ENCODE measurements at places on chromosomes 7 and 10.
A peak's percentile ranks its signal among the peaks of the same experiment; 100 is the strongest.

GRCh38 chr10:36383349-36383748 is 741.3 kb upstream of the FZD8 start:
- DNase-seq: no peak

DNA sequence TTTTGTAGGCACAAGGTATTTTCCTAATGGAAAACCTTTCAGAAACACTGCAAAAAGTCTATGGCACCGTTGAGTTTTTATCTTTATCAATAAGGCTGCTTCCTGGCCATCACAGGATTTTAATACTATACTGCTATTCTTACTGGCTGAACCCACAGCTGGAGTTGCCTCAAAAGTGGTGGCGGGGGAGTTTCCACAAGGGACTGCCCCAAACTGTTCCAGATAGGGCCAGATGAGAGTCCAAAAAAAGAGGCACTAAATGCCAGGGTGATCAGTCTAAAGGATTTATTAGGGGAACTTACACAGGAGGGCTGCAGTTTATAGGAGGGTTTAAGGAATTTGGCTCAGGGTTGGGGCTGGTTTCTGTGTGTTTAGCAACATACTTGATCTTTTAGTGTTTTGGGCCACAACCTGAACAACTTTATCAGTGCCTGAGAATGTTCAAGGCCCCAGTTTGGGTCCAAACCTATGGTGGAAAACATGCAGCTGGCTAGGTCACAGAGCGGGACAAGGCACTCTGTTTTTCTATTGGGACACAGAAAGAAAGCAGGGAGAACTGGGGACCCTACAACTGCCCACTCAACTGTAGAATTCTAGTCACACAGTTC is 41.4 kb downstream of the STAM start:
- DNase-seq: peak; percentile 9

DNA sequence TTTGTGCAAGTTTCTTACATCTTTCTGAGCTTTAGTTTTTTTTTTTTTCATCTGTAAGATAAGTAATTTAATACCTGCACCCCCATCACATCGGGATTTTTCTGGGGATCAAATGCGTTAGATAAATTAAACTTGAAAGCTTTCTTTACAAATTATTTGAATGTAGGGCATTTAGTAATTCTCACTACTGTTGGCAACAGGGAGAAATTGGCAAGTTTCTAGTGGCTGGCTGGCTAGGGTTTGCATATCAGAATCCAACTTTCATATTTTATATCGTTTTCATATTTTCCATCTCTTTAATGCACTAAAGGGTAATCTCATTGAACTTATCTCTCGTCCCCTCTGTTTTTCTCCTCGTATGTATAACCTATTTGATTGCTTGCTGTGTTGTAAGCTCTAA is 412.9 kb downstream of the GALNT17 start:
- DNase-seq: no peak

DNA sequence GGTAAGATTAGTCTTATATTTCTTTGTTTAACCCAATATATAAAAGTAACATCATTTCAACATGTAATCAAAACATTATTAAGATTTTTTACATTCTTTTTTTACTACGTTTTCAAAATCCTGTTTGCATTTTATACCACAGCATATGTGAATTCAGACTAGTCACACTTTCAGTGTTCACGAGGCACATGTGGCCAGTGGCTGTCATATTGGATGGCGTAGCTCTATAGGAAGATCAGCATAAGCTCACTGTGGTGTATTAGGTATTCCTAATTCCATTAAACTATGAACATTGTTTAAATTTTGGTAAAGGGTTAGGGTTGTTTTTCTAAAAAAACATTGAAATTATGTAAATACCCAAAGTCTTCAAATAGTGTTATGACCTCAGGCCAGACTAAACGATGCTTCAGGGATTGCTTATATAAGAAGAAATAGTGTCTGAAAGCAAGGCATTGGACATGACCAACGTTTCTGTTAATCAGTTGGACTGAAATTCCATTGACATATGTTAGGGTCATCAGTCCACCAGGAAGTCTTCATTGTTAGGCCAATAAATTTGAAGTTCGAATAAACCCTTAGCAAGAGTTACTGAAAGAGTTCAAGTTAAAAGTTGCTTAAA is 97.0 kb downstream of the BICC1 start:
- no peak for DNase-seq

DNA sequence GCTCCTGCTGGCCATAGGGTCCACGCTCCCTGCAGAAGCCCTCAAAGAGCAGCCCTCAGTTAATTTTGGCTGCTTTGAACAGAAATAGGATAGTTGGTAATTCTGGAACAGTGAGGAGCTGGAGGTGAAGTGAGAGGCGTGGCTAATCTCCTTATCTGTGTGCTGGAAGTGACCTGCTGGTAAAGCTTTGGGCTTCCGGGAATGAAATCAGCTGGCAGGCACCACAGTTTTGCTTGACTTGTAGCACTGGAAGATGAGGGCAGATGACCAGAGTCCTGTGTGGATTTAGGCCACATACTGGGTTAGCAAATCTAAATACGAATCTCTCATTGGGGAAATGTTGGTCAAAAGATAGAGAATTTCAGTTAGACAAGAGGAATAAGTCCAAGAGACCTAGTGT is 10.2 kb downstream of the ATP6V0E2 start:
- no peak for DNase-seq

DNA sequence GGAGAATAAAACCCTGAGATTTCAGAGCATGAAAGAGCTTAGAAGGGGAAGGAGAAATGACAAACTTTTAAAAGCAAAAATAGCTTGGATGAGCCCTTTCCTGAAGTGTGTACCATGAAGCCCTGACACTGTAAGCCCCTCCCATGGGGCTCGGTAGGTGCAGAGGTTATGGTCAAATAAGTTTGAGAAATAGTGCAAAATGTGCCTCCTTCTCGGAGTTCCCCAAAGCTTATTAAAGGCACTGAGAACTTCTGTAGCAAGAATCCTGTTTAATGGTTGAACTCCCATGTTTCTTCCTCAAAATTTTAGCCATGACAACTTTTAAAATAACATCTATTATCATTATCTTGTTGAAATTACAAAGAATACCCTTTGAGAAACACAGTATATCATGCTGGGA is 10.5 kb upstream of the HYCC1 start:
- DNase-seq: no peak

DNA sequence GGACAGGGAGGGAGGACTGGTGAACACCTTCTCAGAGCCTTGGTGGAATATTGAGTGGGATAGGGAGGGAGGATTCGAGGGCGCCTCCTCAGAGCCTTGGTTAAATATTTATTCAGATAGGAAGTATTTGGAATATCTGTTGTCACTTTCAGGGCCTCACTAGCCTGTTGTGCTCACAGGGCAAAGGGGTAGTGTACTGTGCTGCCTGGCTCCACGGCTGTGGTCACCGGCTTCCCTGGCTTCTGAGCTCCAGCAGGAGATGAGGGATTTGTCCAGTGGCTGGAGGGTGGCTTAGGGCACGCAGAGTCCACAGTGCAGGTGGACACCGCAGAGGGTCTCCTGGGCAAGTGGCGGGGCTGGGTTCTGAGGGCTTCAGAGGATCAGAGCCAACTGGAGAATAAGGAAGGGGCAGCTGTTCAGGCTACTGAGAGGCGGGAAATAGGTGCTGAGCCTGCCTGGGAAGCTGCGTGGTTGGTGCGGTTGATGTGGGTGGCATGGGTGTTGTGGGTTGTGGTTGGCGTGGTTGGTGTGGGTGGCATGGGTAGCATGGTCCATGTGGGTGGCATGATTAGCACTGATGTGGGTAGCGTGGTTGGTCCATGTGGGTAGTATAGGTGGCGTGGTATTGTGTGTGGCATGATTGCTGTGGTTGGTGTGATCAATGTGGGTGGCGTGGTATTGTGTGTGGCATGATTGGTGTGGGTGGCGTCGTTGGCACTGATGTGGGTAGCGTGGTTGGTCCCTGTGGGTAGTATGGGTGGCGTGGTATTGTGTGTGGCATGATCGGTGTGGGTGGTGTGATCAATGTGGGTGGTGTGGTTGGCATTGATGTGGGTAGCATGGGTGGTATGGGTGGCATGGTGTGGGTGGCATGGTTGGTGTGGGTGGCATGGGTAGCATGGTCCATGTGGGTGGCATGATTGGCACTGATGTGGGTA is 16.7 kb downstream of the INPP5A start:
- DNase-seq: peak; percentile 32

DNA sequence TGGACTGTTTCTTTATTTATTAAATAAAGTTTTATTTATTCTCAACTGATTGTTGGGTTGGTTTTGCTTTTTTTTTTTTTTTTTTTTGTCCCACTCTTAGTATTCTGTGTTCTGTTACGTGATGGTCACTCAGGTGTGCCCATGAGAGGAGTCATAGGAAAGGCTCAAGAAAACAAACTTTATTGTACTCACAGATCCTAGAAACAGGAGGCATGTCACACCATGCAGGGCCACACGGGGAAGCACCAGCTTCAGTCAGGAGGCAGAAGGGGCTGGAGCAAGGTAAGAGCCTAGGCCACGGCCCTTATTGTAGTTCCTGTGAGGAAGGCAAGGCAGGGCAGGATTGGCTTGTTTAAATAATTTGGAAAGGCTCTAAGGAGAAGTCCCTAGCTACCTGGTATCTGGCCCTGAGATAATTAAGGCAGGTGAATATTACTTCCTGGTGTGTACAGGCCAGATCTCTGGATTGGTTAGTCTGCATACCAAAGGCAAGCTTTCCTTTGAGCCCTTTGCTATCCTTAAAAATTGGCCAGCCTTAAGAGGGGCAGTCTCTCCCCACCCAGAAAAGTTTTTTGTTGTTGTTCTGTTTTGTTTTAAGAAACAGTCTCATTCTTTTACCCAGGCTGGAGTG is 8.3 kb downstream of the ATOH7 start:
- no peak for DNase-seq

GRCh38 chr10:97999066-97999922 is 31.1 kb downstream of the CRTAC1 start:
- DNase-seq: no peak

DNA sequence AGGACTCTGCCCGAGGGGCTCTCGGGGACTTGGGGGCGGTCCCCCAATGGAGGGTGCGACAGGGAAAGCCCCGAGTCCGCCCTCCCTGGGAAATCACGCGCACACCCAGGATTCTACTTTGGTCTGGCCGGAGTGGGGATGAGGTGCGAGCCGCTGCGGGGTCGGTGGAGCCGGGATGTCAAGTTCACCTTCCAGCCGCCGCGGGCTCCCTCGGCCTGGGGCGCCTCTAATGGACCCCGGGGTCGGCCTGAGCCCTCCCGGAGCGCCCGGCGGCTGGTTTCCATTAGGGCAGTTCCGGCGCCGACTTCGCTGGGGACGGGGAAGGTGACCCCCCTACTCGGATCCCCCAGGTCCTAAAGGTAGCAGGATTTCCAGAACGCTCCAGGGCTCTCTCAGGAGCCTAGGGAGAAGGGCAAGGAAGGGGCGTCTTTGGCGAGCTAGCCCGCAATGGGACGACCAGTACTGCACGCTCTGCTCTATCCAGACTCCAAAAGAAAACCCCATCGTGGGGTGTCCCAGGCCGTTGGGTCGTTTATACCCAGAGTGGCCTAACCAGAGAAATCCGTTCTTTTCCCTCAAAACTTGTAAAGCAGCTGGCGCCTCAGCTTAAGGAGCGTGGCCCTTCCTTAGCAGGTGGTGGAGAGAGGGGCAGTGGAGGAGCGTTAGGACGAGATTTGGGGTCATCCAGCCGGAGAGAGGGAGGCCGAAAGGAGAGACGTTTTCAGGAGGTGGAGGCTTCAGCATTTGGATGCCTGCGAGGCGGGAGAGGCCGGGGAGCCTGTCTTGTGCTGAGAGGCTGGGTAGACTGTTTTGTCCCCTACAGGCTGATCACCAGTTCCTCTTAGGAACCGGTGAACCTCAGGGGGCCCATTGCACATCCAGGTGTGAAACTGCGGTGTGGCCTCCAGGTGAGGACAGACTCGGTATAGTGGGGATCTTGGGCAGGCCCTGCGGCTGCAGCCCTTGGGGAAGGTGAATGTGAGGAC is 860 bp upstream of the WDR86 start:
- DNase-seq: no peak

- DNase-seq: no peak
Measured at GRCh38 chr10:62847433-62847832, 31.3 kb upstream of the EGR2 start.

DNA sequence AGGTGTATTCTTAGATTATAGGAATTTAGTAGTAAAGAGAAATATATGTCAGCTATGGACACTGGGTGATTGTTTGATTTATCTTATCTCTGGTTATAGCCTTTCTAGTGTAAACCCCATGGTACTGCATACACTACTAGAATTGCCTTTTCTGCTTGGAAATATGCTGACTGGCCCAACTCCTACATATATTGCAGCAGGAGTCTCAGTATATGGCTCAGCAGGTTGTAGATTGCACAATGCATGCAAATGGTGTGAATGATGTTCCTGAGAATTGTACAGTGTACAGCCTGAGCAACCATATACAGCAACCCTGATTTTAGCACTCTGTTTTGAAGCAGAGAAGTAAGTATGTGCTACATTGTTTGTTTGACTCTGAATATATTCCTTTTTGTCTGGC is 153.4 kb upstream of the NPY start:
- no peak for DNase-seq

DNA sequence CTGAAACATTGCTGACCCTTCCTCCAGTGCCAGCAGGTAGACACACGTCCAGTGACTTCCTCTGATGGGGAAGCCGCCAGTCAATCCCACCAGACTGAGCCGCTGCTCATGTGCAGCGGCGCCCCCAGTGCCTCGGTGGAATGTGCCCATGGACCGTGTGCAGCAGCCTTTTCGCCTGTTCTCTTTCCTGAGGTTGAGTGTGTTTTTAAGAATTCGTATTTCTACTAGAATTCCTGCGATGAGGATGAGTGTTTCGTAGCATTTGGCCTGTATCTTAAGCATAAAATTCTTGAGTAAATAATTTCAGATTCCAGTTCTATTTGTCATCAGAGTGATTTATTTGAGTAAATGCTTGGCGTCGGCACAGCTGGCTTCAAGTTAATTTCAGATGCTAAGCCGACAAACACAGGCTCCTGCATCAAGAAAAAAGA is 35.4 kb downstream of the BNIP3 start:
- DNase-seq: no peak

GRCh38 chr10:71333129-71333887 is 14.2 kb downstream of the SLC29A3 start:
- DNase-seq: no peak

- no peak for DNase-seq
Measured at GRCh38 chr10:75108684-75109458, 2.6 kb upstream of the SAMD8 start.

- DNase-seq: no peak
Measured at GRCh38 chr10:115706488-115707076, 566.4 kb downstream of the GFRA1 start.

DNA sequence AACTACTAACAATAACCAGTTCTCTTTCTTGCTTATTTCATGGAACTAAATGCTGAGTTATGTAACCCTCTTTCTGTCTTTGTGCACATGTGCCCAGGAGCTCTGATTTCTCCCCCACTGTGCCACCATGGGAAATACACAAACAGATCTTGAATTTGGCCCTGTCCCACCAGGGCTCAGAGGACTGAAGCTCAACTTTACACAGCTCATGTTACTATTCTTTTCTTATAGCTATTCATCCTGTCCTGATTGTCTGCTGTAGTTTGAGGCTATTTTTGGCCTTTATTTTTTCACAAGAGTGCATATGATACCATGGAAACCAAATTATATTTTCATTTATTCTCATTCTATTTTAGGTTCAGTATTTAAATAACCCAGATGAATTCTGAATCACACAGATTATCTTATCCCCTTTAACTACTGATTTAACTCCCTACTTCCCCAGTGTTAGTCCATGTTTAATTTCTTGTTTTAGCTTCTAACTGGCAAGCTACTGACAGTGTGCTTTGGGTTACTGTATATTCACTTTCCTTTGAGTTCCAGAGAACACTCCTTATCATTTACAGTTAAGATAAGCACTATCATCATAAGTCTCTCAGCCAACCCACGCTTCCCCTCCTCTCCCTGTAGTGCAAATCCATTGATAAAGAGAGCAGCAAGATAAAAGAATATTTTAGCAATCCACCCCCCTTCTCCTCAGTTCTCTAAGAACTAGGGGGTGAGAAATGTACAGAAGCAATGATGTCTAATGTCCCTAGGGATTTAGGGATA is 71.8 kb upstream of the GSDME start:
- DNase-seq: no peak
